ENCODE measurements at places on chromosomes 11 and 22.

- DNase-seq = no peak
These were observed 94.5 kb downstream of the PHF21A start for GRCh38 chr11:46026606-46027293.

GRCh38 chr11:45252877-45253276 lies 33.3 kb downstream of the SYT13 start:
- DNase-seq = no peak

DNA sequence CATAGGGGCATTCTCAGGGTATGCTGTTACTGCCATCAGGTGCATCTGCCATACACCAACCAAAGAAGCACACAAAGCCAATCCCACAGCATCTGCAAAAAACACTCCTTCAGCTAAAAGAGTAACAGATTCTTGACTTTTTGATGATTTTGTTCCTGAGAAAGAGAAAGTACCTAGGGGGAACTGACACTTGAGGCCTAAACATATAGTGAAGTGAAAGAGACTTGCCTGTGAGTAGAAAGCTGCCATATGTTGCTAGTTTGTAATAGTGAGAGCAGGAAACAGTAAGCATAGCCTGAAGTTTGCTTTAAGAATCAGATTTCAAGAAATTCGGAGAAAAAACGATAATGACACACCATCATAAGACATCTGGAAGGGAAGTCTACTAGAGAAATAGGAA lies 97.9 kb upstream of the CTSC start:
- DNase-seq = no peak

- no peak for DNase-seq
These were observed 10.6 kb downstream of the TBC1D22A start for GRCh38 chr22:46773076-46773475.

GRCh38 chr22:28014211-28015045 lies 95.4 kb upstream of the PITPNB start:
- DNase-seq = peak; percentile 1

DNA sequence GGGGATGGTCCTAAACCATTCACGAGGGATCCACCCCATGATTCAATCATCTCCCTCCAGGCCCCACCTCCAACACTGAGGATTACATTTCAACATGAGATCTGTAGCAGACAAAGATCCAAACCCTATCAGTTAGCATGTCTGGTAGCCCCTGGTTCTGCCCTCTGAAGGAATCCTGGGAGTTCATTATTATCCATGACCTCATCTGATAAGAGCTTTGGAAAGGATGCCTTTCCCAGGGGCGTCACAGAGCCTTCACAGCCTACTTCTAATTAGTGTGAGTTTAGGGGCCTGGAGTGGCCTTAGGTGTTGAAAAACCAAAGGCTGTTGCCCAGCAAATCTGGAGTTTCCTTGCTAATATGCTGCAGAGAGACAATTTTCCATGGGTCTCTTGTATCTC lies 8.6 kb upstream of the EIF3M start:
- DNase-seq = no peak

GRCh38 chr11:44198146-44198724 lies 102.8 kb downstream of the EXT2 start:
- no peak for DNase-seq

DNA sequence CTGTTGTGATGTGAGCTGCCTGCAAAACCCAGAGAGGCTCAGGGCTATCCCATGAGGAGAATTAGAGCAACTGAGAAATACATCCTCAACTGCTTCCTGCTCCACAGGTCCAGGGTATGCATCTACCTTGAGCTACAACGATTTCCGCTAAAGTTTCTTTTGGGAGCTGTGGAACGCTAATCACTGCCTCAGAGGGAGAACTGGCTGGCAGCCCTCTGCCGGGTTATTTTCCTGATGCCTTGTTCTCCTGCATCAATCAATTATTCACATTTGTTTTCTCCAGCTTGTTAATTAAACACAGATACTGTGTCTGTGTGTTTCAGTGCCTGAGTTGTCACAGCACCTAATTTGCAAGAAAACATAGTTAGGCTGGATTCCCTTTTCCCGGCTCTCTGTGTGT lies 211.1 kb upstream of the PLET1 start:
- no peak for DNase-seq

DNA sequence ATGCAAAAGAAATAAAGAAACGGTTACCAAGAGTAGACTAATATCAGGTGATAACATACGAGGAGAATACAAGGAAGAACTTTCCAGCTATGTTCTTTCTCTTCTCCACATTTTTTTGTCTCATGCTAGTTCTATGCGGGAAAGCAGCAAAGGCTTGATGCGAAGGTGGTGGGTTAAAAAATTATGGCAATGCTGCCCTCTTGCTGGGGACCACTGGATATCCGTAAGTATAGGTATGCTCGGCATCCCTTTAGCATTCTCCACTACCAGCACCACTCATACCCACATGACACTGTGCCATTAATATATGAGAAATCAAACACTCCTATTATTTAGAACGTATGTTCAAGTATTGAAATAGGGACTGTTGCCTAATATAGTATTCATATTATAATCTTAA lies 776.4 kb downstream of the LRRC4C start:
- DNase-seq = peak; percentile 17

DNA sequence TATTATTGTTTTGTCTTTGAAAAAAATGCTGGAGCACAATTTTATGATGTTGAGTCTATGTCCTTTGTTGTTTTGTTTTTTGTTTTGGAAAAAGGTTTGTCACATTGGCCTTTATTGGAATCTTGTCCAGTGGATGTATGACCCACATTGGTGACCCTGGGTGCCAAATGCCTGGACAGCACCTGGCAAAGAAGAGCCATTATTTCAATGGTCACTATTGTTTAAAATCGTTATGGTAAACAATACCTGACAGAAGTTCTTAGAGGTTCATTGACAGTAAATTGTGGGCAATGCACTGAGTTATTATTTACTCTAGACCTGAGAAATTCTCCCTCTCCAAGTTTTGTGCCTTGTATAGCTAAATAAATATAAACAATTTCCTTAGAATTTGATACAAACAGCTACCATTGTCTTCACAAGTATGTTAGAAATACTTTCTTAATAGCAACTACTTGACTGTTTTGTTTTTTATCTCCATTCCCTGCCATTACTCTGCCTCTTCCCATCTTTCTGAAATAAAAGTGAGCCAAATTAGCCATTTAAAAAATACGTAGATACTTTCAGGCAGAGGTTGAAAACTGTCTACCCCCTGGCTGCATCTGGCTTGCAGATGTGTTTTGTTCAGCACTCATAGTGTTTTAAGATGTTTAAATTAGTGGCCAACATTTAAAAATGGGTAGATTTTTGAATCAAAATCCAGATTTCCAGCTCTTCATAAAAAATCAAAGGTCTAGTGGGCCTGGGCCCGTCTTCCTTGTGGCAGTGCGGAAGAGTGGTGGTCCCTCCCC lies 39.9 kb downstream of the BMAL1 start:
- no peak for DNase-seq

DNA sequence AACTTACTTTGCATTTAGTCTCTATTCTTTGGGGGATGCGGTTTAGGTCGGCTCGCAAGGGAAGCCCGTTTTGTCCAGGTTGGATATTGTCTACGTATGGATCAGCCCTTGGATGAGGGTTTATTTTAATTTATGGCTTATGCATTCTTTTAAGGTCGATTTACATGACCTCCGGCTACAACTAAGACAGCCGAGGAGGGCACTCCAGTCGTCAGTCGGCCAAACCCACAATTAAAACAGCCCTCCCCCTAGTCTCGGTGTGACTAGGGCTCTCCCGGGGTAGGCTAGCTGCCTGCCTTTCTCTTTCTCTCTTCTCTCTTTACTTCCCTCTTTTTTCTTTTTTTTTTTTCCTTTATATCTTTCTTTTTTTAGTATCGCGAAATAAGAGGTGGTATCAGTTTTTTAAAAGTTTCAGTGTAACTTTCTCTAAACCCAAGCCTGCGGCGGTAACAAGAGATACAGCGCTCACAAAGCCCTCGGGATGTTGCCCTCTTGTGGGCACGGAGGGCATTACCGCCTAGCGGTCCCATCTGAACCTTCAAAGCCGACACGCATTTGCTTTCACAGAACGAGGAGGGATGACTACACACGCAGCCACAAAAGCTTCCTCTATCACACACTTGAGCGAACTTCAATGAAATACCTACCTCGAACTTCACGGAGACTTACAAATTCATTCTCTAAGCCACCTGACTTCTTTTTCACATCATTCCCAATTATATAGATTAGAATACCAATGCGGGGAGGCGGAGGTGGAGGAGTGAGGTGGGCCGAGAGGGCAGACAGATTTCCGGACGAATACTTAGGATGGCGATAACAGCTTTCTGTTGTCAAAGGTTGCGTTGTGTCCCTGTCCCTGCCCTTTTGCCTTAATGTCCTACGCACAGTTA lies 132.3 kb upstream of the C11orf58 start:
- DNase-seq = peak; percentile 92

DNA sequence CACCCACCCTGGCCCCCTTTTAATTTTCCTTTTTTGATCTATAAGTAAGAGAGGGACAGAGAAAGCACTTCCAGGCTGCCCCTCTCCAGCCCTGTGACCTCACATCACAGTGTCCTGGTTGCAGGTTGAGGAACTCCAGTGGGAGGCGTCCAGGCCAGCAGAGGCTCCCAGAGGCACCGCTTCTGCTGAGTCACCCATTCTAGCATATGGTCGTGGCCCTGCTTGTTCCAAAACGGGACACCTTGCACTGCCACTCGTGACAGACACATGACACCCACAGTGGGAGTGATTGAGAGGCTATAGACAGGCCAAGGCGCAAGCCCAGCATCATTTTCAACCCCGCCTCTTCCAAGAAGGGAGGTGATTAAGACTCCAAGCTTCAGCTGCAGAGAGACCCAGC lies 16.0 kb upstream of the TMPRSS4 start:
- no peak for DNase-seq

DNA sequence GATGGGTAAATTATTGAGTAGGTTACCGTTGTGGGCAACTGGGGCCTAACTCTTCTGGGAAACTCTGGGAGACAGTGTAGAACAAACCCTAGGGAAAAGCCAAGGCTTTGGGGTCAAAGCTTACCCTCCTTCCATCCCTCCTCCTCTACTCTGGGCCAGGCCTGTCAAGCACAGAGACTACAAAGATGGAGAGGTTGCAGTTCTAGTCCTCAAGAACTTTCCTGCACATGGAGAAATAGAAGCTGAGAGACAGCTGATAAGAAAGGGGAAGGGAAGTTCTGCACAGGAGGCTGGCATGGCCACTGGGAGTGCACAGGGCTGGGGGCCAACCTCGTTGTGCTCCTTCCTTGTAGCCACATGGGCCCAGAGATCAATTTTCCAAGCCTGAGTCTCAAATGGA lies 67.2 kb upstream of the ALX4 start:
- no peak for DNase-seq

DNA sequence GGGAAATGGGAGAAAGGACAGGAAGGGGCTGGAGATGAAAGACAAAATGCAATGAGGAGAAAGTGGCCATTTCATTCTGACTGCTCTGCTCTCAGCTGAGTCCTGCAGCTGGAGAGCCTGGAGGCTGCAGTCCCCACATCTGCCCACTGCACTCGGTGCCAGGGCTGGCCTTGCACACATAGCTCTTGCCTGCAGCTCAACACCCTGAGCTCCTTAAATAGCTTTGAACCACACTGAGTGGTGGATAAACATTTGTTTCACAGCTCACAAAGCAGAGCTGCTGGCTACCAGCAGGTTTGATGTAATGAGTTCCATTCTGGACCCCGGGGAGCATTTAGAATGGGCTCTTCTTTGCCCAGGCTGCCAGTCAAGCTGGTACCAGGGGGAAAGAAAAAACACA lies 426.1 kb upstream of the CADM1 start:
- DNase-seq = no peak

- no peak for DNase-seq
These were observed 220.1 kb upstream of the CNTN5 start for GRCh38 chr11:98800696-98801095.

- DNase-seq = no peak
These were observed 112.0 kb upstream of the PDGFD start for GRCh38 chr11:104275992-104276391.

- DNase-seq = no peak
These were observed 83.1 kb upstream of the ADSL start for GRCh38 chr22:40263191-40263590.

GRCh38 chr11:59611570-59612565 lies 3.7 kb downstream of the OSBP start:
- no peak for DNase-seq

DNA sequence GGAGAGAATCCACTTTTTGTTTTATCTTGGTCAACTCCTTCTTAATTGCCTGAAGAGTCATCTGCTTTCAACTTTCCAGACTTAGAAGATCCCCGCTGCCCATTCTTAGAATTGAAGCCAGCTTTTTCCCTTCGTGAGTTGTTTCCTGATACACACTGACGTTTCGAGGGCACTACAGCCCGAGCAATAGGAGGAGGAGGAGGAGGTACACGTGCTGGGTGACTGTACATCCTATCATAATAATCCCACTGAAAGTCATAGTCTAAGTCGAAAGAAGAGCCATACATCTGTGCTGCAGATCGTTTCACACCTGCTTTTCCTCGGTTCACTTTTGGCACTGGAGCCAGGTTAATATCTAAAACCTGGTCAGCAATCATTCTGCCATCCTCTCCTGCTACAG lies 606.1 kb downstream of the DLG2 start:
- no peak for DNase-seq

- peak; percentile 51 for DNase-seq
These were observed 19.6 kb downstream of the MYRF start for GRCh38 chr11:61771985-61772455.

- DNase-seq = no peak
These were observed 1076.7 kb downstream of the BRD1 start for GRCh38 chr22:48750826-48751440.

DNA sequence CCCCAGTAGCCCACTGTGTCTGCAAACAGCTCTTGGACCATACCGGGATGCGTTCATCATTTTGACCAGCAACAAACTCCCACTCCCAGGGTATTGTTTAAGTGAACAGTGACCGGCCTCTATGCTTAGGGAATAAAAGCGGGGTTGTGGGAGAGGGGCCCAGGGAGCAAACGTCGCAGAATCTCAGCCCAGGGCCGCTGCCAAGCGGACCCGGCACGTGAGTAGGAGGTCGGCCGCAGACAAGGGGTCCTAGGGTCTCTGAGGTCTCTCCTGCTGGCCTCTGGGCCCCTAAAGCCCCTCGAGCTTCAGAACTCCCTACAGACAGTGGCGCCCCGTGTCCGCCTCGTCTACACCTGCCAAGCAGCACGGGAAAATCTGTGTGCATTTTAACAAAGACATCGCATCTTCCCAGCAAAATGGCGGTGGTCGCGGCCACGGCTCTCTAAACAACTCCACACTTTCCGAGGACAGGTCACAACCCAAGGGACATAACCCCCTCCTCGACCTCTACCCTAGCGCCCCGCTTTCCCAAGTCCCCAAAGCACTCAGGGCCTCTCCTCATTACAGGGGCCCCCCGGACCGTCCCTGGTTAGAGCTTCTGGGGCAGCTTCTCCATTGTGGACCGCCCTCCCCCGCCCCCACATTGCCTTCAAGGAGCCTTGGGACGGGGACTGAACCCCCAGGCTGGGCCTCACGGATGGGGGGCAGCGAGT lies 3.9 kb upstream of the GCAT start:
- DNase-seq = no peak

GRCh38 chr11:123235117-123235655 lies 40.1 kb upstream of the CLMP start:
- DNase-seq = peak; percentile 75

DNA sequence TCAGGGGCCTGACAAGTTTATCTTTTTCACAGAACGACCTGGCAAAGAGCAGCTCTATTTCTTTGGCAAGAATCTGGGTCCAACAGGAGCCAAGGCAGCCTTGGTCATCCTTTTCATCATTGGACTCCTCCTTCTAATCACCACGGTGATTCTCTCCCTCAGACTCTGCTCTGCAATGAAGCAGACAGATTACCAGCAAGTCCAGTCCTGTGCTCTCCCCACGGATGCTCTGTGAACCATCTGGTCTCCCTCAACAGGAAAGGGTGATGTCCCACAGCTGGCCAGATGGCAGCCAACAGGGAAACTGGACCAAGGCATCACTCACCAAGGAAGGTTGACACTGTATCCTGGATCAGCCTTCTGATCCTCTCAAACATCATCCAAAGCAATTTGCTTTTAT lies 17.0 kb upstream of the PANX1 start:
- DNase-seq = no peak
